ENCODE measurements at places on chromosomes 7 and 10.

- DNase-seq: no peak
These were observed 18.9 kb upstream of the FFAR4 start for GRCh38 chr10:93547522-93547921.

- no peak for DNase-seq
These were observed 66.7 kb upstream of the FGL2 start for GRCh38 chr7:77266291-77266794.

DNA sequence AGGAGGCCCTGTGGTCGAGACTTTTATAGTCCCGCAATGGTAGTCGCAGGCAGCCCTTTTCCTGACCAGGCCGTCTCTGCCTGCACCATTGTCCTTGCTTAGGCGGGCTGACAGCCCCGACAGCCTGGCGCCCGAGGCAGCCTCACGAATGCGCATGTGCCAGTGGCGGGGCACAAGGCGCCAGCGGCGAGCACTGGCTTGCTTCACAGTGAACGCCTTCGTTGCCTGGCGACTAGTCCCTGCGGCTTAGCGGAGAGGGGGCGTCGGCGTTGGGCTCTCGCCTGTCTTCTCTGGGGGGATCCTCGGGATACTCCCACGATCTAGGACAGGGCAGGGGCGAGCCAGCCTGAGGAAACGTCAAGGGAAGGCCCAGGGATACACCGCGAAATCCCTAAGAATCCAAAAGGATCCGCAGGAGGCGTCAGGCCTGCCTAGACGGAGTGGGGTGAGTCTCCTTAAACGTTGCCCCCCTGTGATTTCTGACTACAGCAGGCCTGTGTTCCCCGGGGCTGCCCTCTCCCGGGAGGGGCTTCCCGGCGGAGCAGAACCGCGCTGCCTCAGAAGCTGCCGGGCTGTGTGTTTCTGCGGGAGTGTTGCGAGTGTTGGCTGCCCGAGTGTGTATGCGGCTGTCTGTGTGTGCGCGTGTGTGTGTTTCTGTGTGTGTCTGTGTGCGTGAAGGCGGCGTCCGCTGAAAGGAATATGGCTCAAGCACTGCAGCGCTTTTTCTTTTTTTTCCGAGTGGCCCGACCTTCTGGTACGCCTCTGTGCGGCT is 20.5 kb upstream of the ZNF273 start:
- peak; percentile 32 for DNase-seq

- no peak for DNase-seq
These were observed 241.3 kb upstream of the AOAH start for GRCh38 chr7:36965625-36966024.

GRCh38 chr7:325051-325798 is 35.3 kb downstream of the FOXL3 start:
- DNase-seq: no peak

GRCh38 chr7:77320137-77320536 is 96.0 kb downstream of the GSAP start:
- no peak for DNase-seq

GRCh38 chr10:30052062-30052461 is 7.3 kb downstream of the JCAD start:
- no peak for DNase-seq

GRCh38 chr7:114082642-114083165 is 163.9 kb upstream of the PPP1R3A start:
- peak; percentile 49 for DNase-seq

GRCh38 chr7:127383123-127383835 is 9.2 kb downstream of the ZNF800 start:
- no peak for DNase-seq

GRCh38 chr7:141225916-141226618 is 152.2 kb downstream of the TMEM178B start:
- DNase-seq: no peak

- DNase-seq: no peak
These were observed 38.5 kb downstream of the ERCC6 start for GRCh38 chr10:49500412-49500811.

DNA sequence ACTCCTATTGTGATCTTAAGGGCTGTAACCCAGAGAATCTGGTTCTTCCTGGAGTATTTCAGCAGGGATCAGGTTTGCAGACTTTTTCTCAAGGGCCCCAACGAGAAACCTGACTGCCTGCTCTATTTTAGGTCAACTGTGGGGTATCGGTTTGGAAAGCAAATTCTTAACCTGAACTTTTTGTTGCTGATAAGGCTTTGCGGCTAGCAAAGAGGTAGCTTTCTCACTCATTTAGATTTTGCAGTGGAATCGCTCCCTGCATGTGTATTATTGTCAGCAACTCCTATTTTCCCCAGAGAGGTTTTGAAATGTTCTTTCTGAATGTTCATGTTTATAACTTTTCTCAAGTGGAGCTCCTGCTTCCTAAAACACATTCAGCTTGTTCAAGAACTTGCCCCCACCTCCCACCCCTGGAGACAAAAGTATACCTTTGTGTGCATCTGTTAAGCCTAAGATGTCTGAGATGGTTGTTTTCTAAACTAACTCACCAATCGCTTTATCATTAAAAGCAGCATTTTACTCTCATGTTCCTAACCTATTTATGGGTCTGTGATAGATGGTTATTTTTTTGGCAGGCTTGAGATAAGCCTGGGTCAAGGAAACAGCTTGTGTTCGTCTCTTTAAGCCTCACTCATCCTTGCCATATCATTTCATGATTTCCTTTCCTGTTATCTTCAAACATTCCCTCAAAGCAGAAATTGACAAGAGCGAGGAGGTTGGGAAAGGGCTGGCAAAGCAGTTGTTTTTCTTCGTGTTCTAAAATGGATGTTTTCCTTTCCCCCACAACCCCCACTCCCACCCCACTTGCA is 129.8 kb downstream of the BAMBI start:
- DNase-seq: no peak

DNA sequence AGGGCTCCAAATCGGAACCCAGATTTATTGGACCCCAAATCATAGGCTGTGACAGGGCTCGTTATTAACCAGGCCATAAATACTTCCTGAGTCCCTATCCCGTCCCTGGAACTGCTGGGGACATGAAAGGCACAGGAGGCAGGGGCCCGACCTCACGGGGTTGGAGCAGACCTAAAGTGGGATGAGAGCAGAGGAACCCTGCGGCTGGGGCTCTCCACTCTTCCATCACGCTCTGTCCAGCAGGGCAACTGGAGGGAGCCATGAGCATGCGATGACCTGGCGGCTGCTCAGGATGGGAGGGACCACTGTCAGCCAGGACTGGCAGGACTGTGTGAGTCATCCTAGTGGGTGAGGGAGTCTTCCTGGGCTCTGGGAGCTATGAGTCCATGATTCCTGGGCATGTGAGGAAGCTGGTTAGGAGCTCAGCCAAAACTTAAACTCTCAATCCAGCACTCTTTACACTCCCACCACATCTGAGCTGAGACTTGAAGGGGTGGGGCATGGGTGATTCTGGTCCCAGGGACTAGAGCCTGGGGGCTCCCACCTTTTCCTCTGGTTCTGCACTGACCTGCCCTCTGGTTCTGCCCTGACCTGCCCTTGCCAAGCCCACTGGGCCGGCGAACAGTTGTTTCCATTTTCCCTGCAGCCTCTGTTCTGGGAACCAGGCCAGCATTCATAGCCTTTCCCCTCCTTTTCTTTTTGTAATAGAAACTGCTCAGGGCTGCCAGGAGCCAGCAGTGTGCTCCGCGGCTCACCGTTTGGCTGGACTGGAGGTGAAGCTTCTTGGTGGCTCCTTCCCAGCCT is 47.1 kb downstream of the SYPL1 start:
- DNase-seq: no peak

- no peak for DNase-seq
These were observed 112.2 kb downstream of the TES start for GRCh38 chr7:116322541-116322940.

Data from NCI-H526 treated with DMSO at 0.1 percent for 48 hours (cell line).